ENCODE measurements at places on chromosomes 16 and 17. TPM values are rescaled to one million over a fixed set of nuclear protein-coding genes. Genes with fewer than 3 reads are reported as not detected.

- no peaks in the 10 kb centered on the region for H3K27me3 ChIP-seq
- H3K4me3 ChIP-seq: no peak overlapping the region
- no peak overlapping the region for H3K27ac ChIP-seq
- peaks cover 5% of the 10 kb centered on the region for H3K36me3 ChIP-seq
- H3K4me1 ChIP-seq: peaks cover 7% of the 10 kb centered on the region
- no peak for DNase-seq
These were observed 53.8 kb downstream of the MYO18A start for GRCh38 chr17:29126268-29126930.

DNA sequence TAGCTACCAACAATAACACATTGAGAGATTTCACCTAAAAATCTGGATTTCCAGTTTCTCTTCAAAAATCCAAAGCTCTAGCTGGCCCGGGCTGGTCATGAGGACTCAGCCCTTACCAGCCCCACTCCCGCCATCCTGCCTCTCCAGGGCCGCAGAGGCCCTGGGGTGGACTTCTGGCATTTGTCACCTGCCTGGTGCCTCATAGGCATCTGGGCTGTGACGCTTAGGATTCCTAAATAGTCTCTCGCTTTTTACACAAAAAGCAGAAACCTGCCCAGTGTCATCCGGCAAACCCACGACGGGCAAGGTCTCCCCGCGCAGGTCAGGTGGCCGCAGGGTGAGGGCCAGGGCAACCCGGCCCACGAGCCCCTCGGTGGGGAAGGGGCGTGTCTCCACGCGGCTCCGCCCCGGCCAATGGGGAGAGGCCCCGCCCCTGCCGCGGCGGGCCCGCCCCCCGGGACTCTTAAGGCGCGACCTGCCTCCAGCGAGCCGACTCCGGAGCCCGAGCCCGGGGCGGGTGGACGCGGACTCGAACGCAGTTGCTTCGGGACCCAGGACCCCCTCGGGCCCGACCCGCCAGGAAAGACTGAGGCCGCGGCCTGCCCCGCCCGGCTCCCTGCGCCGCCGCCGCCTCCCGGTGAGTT is at the start of gene VASN:
VASN (plus strand) TSS at position 492 of the 644 bp plus-strand sequence. CDS start 9,030 bp downstream, outside the sequence.
- H3K27me3 ChIP-seq: no peaks in the 10 kb centered on the region
- peak within 1 kb of the TSS; percentile 100 for H3K4me3 ChIP-seq
- peak within 1 kb of the TSS; percentile 98 for H3K27ac ChIP-seq
- peaks cover 9% of the 10 kb centered on the region for H3K36me3 ChIP-seq
- H3K4me1 ChIP-seq: peaks cover 55% of the 10 kb centered on the region

DNA sequence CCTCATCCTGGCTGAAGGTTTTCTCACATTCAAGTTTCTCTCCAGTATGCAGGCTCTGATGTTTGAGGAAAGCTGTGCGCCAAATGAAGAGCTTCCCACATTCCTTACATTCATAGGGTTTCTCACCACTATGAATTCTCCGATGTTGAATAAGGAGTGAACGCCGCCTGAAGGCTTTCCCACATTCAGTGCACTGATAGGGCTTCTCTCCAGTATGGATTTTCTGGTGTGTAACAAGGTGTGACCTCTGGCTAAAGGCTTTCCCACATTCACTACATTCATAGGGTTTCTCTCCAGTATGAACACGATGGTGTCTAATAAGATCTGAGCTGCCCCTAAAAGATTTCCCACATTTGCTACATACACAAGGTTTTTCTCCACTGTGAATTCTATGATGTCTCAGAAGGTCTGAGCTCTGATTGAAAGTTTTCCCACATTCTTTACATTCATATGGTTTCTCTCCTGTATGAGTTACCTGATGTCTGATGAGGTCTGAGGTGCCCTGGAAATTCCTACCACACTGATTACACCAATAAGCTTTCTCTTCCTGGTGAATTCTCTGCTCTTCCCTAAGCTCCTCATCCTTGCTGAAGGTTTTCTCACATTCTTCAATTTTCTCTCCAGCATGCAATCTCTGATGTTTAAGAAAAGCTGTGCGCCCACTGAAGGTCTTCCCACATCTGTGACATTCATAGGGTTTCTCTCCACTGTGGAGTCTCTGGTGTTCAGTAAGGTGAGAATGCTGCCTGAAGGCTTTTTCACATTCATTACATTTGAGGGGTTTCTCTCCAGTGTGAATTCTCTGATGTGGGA is 8.9 kb downstream of the ZNF594 start:
- H3K36me3 ChIP-seq: peaks cover 23% of the 10 kb centered on the region
- no peak for DNase-seq
- H3K27ac ChIP-seq: no peak overlapping the region
- no peak overlapping the region for H3K4me3 ChIP-seq
- H3K4me1 ChIP-seq: no peaks in the 10 kb centered on the region
- H3K27me3 ChIP-seq: no peaks in the 10 kb centered on the region

DNA sequence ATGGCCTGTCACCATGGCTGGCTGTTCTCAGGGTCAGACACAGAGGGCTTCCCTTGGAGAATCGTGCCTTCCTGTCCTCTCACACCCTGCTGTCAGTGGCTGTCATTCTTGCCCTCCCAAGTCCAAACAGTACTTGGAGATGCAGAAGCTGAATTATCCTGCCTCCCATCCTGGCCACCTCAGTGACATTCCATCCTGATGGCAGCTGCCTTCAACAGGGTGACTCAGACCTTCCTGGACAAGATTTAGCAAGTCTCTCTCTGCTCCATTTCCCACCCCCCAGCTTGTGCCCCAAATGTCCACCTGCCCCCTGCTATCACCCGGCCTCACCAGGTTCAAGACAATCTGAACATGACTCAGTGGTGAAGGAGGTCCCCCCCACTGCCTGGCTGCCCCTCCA is 4.8 kb upstream of the KRT36 start:
- H3K27ac ChIP-seq: peak overlapping the region; percentile 24
- no peak for DNase-seq
- H3K27me3 ChIP-seq: no peaks in the 10 kb centered on the region
- H3K4me1 ChIP-seq: peaks cover 16% of the 10 kb centered on the region

HOXB13 gene
- not detected for total RNA-seq

CTF1 gene
- total RNA-seq: 2.9 TPM

PLA2G15 gene
- total RNA-seq: 30.9 TPM

SBK1 gene
- not detected for total RNA-seq

DNA sequence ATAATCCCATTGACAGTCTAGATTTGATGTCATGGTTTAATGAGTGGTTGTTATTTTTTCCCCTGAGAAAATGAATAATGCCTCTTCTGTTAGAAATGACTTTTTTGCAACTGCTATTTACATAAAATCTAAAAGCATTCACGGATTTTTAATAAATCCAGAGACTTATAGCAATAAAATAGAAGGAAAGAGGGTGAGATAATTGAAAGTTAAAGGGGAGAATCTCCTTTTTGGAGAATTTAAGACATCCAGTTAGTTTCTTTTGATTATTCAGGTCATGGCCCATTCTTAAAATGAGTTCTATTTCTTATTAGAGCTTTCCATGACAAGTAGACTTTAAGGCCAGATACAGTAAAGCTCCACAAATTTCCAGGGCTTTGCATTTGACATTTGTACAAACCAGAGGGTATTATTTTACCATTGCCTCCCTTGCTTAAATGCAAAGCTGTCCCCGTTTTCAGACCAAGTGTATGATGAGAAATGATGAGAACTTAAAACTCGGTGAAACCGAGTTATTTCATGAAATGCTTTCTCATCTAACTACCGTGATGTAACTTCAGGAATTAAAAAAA is 789.0 kb upstream of the SOX9 start:
- no peaks in the 10 kb centered on the region for H3K36me3 ChIP-seq
- H3K27ac ChIP-seq: no peak overlapping the region
- DNase-seq: no peak

Measured in osteoblast (primary cell).